ENCODE measurements at places on chromosomes 6 and 20.

DNA sequence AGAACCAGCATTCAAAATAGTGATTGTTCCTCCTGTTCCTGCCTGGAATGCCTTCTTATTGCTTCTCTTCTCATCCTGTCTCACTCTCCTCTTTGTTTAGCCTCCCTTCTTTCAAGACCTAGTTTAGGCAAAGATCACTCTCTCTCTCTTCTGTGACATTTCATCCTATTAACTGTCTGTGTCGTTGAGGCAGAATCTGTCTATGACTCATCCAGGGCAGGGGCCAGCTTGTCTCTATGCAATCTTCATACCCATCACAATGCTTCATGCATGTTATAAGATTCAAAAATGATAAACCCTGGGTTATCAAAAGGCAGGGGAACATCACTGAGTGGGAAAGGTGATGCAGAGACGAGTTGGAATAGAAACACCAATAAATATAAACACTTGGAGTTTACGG lies 32.2 kb upstream of the FOXA2 start:
- H3K27ac ChIP-seq: no peak overlapping the region
- no peak for DNase-seq
- H3K36me3 ChIP-seq: no peaks in the 10 kb centered on the region
- H3K4me3 ChIP-seq: no peak overlapping the region

- peaks cover 8% of the 10 kb centered on the region for H3K27me3 ChIP-seq
- no peaks in the 10 kb centered on the region for H3K36me3 ChIP-seq
- H3K27ac ChIP-seq: no peak overlapping the region
- DNase-seq: no peak
- no peaks in the 10 kb centered on the region for H3K4me1 ChIP-seq
These were observed 4.9 kb upstream of the BEND6 start for GRCh38 chr6:56949925-56950495.

DNA sequence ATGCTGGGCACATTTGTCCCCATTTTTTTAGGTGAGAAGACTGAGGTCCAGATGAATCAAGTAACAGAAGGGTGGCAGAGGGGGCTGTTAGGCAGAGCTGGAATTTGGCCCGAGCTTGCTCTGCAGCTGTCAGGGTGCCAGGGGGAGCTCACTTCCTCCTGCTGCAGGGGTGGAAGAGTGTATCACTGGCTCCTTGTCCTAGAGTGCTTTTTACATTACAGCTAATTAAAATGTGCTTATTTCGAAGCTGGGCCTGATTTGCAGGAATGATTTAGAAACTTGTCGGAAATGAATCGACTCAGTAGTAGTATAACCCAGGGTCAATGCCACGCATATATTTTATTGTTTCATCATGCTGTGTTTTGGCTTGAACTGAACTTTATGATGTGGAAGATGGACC lies 11.1 kb downstream of the TOX2 start:
- H3K4me3 ChIP-seq: no peak overlapping the region
- DNase-seq: no peak
- no peaks in the 10 kb centered on the region for H3K4me1 ChIP-seq

DNA sequence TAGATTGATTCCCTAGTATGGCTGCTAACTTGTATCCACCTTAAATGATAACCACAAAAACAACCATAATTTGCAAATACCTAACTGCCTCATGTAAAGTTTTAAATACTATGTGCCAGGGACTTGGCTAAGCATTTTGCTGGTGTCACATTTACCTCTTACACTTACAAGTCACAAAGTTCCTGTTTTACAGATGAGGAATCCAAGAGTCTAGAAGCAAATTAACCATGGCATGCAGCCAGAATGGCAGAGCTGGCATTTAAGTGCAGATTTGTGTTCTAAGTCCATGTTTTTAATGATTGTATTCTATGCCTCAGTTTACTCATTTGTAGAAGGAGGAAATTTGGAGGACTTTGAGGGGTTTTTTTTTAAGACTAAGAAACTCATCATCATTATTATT lies 696.7 kb downstream of the PTPRT start:
- no peaks in the 10 kb centered on the region for H3K4me1 ChIP-seq
- no peak overlapping the region for H3K27ac ChIP-seq
- H3K27me3 ChIP-seq: no peaks in the 10 kb centered on the region
- H3K36me3 ChIP-seq: no peaks in the 10 kb centered on the region
- DNase-seq: no peak

DNA sequence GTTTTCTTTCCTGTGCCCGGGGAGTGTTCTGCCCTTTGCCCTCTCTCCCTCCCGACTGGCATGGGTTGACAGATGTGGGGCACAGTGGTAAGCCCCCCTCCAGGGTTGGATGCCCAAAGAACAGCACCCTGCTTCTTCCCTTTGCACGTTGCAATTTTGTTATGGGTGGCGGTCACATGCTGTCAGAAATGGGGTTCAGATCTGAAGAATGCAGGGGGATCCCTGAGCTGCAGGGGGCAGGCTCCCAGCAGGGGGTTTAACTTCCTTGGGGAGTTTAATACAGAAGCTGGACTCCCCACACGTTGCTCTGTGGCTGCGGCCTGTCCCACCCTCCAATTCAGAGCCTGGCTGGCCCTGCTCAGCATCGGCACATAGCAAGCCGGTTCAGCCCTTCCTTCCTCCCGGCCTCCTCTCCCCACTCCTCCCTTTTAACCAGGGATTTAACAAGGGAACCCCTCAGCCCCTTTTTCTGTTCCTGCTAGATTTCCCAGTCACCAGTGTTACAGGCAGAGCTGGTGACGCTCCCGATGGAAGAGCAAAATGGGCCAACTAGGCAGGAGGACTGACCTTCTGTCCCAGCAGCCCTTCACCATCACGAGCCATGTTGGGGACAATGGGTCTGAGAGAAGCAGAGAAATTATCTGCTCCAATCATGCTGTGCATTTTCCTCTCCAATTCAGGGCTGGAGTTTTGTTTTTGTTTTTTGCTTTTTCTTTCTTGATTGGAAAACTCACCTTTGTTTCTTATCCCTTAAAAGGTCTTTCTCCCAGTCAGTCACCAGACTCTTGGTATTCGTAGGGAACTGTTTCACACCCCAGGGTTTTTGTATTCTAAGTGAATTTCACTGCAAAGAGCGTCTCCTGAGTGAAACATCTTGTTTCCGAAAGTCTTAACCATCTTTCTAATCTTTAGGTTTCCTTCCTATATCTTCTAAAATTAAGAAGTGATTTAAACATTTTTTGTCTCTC lies 6.8 kb downstream of the FOXF2 start:
- H3K4me1 ChIP-seq: no peaks in the 10 kb centered on the region
- no peak overlapping the region for H3K4me3 ChIP-seq
- H3K27me3 ChIP-seq: no peaks in the 10 kb centered on the region

GRCh38 chr20:967796-968742 lies 34.0 kb downstream of the RSPO4 start:
- no peak overlapping the region for H3K4me3 ChIP-seq
- H3K36me3 ChIP-seq: no peaks in the 10 kb centered on the region
- no peaks in the 10 kb centered on the region for H3K27me3 ChIP-seq
- no peak for DNase-seq
- H3K4me1 ChIP-seq: no peaks in the 10 kb centered on the region

DNA sequence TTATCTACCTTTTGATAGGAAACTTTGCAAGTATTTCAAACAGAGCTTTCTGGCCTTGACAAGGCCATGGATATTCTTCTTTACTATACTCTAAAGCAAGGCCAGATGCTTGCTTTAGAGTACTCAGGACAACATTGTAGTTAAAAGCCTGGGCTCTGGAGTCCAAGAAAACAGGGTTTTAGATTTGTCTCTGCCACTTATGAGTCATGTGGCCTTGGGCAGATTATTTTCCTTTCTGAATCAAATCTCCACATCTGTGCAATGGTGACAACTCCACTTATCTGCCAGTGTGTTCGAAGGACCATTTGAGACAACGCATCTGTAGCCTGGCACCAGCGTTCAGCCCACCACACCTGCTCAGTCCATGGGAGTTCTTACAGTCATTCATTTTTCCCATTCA lies 265.9 kb upstream of the RIN2 start:
- no peak overlapping the region for H3K4me3 ChIP-seq
- no peaks in the 10 kb centered on the region for H3K36me3 ChIP-seq
- no peaks in the 10 kb centered on the region for H3K27me3 ChIP-seq
- no peaks in the 10 kb centered on the region for H3K4me1 ChIP-seq
- H3K27ac ChIP-seq: no peak overlapping the region

- H3K27ac ChIP-seq: no peak overlapping the region
- H3K27me3 ChIP-seq: no peaks in the 10 kb centered on the region
- H3K36me3 ChIP-seq: no peaks in the 10 kb centered on the region
- no peak for DNase-seq
- no peak overlapping the region for H3K4me3 ChIP-seq
These were observed 99.3 kb downstream of the AIG1 start for GRCh38 chr6:143160015-143160414.

- no peak for DNase-seq
- H3K4me1 ChIP-seq: no peaks in the 10 kb centered on the region
- H3K27ac ChIP-seq: no peak overlapping the region
- H3K4me3 ChIP-seq: no peak overlapping the region
These were observed 8.0 kb upstream of the BCAS1 start for GRCh38 chr20:54078296-54078984.

- peak overlapping the region; percentile 71 for H3K27ac ChIP-seq
- peak; percentile 81 for DNase-seq
- no peak overlapping the region for H3K4me3 ChIP-seq
- H3K36me3 ChIP-seq: no peaks in the 10 kb centered on the region
- H3K4me1 ChIP-seq: peaks cover 42% of the 10 kb centered on the region
These were observed 17.4 kb upstream of the TBC1D22B start for GRCh38 chr6:37239950-37240713.

DNA sequence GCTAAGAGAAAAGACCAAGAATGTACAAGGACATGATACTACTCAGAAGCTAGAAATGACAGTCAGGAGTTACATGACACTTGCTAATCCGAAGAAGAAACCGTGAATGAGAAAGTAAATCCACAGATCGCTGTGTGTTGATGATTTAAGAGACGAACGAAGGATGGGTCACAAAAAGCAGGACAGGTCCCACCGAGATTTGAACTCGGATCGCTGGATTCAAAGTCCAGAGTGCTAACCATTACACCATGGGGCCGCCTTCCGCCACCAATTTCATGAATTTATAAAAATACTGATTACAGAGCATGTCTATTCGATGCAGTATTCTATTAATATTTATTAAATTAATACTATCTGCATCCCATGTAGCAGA lies 54.0 kb upstream of the BTN3A2 start:
- no peaks in the 10 kb centered on the region for H3K36me3 ChIP-seq
- DNase-seq: no peak
- no peak overlapping the region for H3K27ac ChIP-seq
- H3K27me3 ChIP-seq: no peaks in the 10 kb centered on the region

GRCh38 chr20:32605167-32605656 lies 20.1 kb upstream of the NOL4L start:
- no peaks in the 10 kb centered on the region for H3K4me1 ChIP-seq
- H3K27me3 ChIP-seq: no peaks in the 10 kb centered on the region
- H3K4me3 ChIP-seq: no peak overlapping the region
- no peak for DNase-seq
- H3K36me3 ChIP-seq: no peaks in the 10 kb centered on the region
- H3K27ac ChIP-seq: no peak overlapping the region

GRCh38 chr6:17485181-17485580 lies 91.8 kb downstream of the CAP2 start:
- DNase-seq: no peak
- H3K4me1 ChIP-seq: no peaks in the 10 kb centered on the region
- no peak overlapping the region for H3K4me3 ChIP-seq
- no peaks in the 10 kb centered on the region for H3K36me3 ChIP-seq
- H3K27ac ChIP-seq: no peak overlapping the region
- no peaks in the 10 kb centered on the region for H3K27me3 ChIP-seq

GRCh38 chr6:111872401-111873177 lies 663 bp downstream of the FYN start:
- H3K4me1 ChIP-seq: peaks cover 6% of the 10 kb centered on the region
- no peak overlapping the region for H3K27ac ChIP-seq
- no peaks in the 10 kb centered on the region for H3K36me3 ChIP-seq
- no peaks in the 10 kb centered on the region for H3K27me3 ChIP-seq
- peak; percentile 16 for DNase-seq

DNA sequence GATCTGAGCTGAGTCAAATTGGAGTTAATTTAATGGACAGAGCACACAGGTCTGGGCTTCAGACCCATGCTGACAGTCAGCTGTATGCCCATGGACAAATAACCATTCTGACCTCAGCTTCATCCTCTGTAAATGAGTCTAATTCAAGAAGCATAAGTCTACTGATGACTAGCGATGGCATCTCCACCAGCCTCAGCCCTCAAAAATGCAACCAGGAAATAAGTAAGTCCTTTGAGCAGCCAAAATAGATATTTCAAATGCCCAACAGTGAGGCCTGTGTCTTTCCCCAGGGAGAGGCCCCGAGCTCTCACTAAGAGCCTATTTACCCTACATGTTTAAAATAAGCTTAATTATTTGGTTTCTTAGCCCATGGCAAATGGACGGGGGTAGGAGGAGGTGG lies 114.2 kb upstream of the MTHFD1L start:
- no peak overlapping the region for H3K27ac ChIP-seq
- no peaks in the 10 kb centered on the region for H3K36me3 ChIP-seq
- no peaks in the 10 kb centered on the region for H3K4me1 ChIP-seq
- no peak overlapping the region for H3K4me3 ChIP-seq
- no peaks in the 10 kb centered on the region for H3K27me3 ChIP-seq

DNA sequence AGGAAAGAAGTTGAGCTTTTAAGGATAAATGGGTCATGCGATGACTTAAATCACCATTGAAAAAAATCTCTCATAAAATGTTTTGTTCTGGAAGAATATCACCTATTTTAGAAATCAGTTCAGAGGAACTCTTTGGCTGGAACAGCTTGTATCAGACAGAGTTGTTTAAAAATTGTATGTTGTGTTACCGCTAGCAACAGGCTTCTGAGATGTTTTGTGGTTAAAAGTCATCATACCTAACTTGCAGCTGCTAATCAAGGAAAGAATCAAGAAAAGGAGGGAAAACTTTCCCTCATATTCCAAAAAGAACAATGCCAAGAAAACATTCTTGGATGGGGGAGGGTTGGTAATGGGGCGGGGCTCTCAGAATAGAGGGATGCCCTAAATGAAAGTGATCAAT lies 220.7 kb upstream of the CITED2 start:
- peaks cover 54% of the 10 kb centered on the region for H3K4me1 ChIP-seq
- no peaks in the 10 kb centered on the region for H3K27me3 ChIP-seq
- H3K36me3 ChIP-seq: no peaks in the 10 kb centered on the region
- H3K4me3 ChIP-seq: no peak overlapping the region

- no peak for DNase-seq
- H3K4me1 ChIP-seq: no peaks in the 10 kb centered on the region
- H3K4me3 ChIP-seq: no peak overlapping the region
- H3K27ac ChIP-seq: no peak overlapping the region
- no peaks in the 10 kb centered on the region for H3K27me3 ChIP-seq
These were observed 581.1 kb upstream of the CITED2 start for GRCh38 chr6:139955366-139956155.

DNA sequence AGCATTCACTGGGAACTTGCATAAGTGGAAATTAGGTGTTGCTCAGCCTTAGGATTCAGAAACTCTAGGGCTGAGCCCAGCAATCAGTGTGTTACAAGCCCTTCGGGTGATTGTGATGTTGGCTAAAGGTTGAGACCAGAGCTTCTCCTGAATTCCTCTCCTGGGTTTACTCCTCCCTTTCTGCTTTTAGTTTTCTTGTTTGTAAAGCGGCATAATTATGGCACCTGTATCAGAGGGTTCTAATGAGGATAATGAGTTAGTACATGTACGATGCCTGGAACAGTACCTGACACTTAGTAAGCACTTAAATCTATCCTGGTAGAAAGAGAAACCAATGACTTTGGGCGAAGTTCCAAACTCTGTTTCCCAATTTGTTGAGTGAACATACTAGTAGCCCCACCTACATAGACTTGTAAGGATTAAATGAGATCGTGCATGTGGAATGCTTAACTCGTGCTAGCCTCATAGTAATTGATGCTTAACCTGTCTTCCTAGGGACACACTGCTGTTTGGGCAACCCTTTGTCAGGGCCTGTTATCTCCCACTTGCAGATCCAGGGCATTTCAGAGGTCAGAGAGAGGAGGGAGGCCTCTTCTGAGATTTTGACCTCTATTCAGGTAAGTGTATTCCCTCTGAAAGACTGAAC lies 932 bp upstream of the EZR start:
- no peaks in the 10 kb centered on the region for H3K27me3 ChIP-seq
- peaks cover 16% of the 10 kb centered on the region for H3K4me1 ChIP-seq
- H3K4me3 ChIP-seq: no peak overlapping the region
